ENCODE measurements at places on chromosomes 3 and 15.

- DNase-seq, result no peak
These were observed 123.5 kb downstream of the GHSR start for GRCh38 chr3:172324611-172325203.

DNA sequence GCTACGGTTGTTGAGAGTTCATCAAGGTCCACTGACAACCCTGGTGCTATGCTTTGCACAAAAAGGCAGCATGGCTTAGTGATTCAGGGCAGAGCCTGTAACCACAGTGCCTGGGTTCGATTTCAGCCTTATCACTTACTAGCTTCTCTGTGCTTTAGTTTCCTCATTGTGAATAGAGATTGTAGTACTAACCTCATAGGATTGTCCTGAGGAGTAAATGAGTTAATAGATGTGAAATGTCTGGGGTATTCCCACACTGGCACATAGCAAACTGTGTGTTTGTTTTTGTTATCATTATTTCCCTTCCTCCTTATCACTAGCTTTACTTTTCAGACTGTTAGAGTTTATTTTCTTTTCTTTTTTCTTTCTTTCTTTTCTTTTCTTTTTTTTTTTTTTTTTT is 16.3 kb downstream of the CRTAP start:
- DNase-seq, result no peak

- DNase-seq, result no peak
These were observed 12.1 kb downstream of the FGF7 start for GRCh38 chr15:49435174-49435573.

DNA sequence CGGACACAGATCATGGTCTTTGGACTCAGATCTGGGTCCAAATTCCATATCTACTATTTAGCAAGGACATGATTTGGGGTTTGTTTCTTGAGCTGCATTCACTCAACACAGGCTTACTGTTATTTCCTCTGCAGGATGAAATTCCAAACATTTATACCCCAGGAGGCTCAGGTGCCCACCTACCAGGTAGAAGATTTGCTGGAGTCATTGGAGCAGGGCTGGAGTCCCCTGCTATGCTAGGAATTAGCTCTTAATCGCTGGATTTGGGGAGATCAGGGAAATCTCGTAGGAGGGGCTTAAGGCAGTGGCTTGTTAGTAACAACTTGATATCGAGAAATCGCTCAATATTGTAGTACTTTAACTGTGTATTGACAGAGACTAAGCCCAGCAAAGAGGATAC is 193.0 kb downstream of the IL20RB start:
- DNase-seq, result no peak

GRCh38 chr3:180762866-180763265 is 83.6 kb upstream of the CCDC39 start:
- no peak for DNase-seq

DNA sequence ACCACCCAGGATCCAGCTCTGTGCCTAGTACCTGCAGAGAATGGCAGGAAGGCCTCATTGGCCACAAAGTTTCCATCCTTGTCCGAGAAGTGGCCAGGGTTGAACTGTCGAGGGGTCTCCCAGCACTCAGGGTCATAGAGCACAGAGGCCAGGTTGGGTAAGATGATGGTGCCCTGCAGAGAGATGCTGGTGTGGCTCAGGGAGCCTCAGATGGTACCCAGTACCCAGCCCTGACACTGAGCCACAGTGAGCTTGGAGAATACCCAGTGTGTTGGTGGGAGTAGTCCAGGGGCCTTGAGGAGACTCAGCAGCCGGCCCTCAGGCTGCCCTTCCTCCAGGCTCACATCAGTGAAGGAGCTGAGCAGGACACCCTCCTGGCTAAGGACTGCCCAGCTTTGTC is 11.5 kb upstream of the PARL start:
- no peak for DNase-seq

DNA sequence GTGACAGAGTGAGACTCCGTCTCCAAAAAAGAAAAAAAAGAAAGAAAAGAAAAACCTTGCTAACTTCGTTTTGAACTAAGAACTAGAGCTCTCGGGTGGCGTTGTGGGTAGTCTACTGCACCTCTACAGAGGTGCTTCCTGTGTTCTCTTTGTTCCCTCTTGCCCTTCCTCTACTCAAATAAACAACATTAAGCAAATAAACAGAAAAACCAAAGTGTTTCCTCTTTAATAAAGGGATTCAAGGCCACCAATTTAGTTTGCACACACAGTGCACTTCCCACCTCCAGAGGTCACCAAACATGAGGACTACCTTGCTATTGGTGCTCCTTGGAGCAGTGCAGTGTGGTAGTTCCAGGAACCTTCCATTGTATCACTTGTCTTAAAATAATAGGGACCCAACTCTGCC is 354.2 kb upstream of the TBL1XR1 start:
- no peak for DNase-seq

DNA sequence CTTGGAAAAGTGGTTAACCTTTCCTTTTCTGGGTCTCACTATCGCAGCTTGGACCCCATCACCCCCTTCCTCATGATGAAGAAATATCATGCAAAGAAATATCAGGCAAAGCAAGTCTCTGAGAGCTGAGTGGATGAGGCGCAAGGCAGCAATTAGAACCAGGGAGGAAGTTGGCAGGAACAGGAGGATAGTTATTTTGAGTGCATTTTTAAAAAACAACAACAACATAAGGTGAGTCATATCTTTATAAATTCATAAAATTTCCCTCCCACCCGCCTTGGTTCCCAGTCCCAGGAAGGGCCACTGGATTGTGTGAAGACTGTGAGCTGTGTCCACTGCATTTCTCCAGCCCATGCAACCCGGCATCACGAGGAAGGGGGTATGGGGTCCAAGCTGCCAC is 316.9 kb upstream of the TLE3 start:
- no peak for DNase-seq

- DNase-seq, result no peak
These were observed 522.3 kb downstream of the ROBO1 start for GRCh38 chr3:79245284-79246138.

DNA sequence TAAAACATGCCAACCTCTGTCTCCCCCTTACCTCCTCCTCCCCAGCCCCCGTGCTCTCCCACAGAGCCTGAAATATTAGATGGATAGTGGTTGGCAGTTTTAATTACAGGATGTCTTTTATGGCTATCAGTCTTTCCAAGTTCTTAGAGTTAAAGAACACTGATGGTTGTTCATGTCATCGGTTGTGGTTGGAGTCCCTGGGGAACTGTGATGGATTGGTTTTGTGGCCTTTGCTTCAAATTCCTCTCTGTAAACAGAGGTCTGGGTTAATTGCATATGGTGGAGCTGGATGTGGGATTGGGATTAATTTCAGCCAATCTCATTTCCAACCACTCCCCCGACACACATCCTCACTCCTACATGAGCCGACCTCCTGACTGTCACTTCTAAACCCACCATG is 164.5 kb upstream of the PROK2 start:
- DNase-seq, result peak; percentile 17

DNA sequence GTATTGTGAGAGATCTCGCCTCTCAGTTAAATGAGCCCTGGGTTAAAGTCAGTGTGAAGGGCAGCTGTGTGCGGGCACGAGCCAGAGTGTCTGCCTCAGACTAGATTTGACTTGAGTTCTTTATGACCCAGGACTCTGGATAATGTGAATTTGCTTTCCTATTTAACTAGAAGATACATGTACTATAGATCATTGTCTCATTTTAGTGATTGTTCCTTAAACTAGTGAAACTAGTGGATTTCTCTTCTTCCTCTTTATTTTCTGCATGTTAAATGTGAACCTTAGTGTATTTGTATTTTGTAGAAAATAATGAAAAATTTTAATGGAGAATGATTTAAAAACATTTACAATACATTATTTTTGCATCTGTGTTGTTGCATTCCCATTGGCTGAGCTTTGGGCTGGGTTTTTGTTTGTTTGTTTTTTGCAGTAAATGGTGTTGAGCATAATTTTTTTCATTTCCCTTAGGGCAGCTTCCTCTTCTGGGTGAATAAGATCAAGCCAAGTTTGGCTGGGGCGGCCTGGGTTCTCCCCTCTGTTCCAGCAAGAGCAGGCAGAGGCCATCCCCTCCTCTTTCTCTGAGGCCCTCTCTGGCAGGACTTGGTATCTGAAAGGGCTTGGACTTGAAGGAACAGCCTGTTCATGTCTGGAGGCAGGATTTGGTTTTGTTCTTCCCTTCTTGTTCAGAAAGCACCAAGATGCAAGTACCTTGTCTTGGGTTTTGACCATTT is 15.0 kb downstream of the GCSAM start:
- peak; percentile 13 for DNase-seq

- DNase-seq, result peak; percentile 3
These were observed 101.9 kb upstream of the KCNMB2 start for GRCh38 chr3:178434206-178434805.

- DNase-seq, result peak; percentile 27
These were observed 38.6 kb downstream of the MCTP2 start for GRCh38 chr15:94269954-94270353.

GRCh38 chr3:65401359-65402305 is 637.1 kb downstream of the MAGI1 start:
- no peak for DNase-seq

GRCh38 chr15:32029862-32030781 is at the start of gene CHRNA7:
TSS of gene CHRNA7 (plus strand) at chr15:32030515. CDS start at chr15:32030595, 80 bp downstream.
- DNase-seq, result peak; percentile 54

DNA sequence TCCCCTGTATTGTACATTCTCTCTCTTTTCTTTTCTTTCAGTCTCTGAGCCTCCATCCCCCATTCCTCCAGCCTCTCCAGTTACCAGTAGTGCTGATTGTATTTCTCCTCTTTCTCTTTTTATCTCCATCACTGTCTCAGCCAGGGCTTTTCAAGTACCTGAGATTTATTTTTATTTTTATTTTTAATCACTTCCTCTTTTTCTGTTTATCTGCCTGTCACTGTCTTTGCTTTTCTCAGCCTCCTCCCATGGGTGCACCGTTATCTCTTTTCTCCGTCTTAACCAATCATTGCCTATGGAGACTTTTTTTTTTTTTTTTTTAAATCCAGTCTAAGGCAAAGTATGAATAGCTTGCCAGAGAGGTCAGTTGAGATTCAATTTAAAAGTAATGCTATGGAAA is 359.3 kb downstream of the GAP43 start:
- DNase-seq, result no peak

DNA sequence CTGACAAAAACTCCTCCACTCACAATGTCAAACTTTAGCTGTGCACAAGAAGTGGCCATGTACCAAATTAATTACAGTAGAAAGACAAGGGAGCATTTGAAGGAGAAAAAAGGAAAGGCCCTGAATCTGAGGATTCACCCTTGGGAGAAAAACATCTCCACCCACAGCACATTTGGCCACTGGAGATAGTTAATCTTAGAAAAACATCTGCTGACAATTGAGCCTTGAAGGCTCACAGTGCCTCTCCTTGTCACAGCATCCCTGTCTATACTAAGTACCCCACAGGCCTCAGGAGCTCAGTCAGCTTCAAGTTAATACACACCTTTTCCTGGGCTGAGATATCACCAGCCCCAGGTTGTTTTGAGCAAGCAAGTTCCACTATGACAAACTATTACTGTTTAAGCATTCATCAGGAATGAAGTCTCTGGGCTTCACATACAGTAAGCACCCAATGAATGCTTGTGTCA is 78.1 kb upstream of the SETMAR start:
- no peak for DNase-seq

All from NB4 (cell line).